ENCODE measurements at places on chromosomes 4 and X.

DNA sequence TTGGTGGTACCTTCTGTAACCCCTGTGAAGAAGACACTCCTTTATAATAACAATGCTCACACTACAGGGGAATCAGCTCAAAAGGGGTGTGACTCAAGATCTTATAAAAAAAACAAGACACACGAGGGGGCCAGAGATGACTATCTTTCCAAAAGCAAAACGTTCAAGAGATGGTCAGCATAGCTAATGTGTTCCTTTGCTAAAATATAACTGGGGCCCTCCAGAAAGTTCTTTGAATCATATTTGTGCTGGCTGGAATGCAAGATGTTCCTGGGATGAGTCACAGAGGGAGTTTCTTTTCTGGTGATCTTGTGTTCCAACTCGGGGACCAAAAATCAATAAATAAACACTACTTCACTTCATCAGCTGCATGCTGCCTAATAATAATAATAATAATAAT is 46.5 kb downstream of the RAI2 start:
- peak; percentile 79 for DNase-seq

DNA sequence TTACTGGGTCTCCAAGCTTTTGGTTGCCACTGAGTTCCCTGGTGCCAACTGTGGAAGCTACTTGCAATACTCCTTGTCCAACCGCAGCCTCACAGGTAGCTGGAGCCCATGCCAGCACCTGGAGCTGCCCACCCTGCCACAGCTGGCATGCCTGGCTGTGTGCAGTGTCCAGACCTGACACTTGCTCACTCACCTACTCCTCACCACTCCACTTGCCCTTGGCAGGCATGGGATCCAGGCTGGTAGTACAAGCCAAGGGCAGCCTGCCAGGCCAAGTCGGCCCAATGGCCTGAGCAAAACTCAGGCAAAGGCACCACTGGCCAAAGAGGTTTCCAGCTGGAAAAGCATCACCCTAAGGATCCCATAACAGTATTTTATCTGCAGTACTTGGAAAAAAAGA is 246.3 kb downstream of the PDGFC start:
- no peak for DNase-seq

GRCh38 chrX:40877887-40878286 is 142.5 kb upstream of the MED14 start:
- DNase-seq: no peak

- DNase-seq: no peak
Observed at GRCh38 chr4:108840426-108840975, 77.6 kb upstream of the ETNPPL start.

GRCh38 chrX:10903523-10903922 is 207.6 kb upstream of the HCCS start:
- DNase-seq: no peak

DNA sequence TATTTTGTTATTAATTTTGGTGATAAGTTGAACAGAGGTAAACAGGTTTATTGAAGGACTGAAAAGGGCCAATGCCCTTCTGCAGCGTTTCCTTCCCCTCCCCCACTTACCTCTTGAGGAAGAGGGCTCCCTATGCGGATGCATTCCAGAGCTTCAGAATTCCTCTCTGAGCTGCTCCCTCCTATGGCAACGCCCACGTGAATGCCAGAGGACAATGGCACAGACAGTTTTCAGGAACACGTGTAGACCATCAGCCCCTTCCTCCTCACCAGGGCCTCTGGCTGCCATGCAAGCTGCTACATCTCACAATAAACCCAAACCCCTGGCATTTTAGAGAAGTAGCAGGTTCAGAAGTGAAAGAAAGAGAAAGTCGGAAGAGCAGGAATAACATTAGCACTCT is 127.9 kb downstream of the CHRDL1 start:
- no peak for DNase-seq

GRCh38 chr4:184444215-184444952 is 30.0 kb downstream of the IRF2 start:
- no peak for DNase-seq

GRCh38 chr4:138035781-138036258 is 206.3 kb downstream of the SLC7A11 start:
- DNase-seq: peak; percentile 67

DNA sequence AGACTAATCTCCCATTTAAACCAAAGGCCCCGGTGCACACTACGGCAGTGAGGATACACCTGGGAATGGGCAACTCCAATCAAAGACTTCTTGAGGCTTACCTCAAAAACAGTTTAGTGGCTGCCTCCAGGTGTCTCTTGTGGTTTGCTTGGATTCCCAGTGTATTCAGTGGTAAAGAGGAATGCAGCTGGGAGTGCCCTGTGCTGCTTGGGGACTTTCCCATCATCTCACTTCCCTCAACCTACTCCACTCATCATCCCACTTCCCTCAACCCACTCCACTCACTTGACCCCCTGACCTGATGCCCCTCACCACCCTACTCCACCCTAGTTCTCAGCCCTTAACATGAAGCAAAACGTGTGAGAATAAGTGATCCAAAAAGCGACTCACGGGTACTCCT is 177.3 kb upstream of the ETNPPL start:
- no peak for DNase-seq

- no peak for DNase-seq
Observed at GRCh38 chr4:182869697-182870096, 47.5 kb downstream of the DCTD start.

DNA sequence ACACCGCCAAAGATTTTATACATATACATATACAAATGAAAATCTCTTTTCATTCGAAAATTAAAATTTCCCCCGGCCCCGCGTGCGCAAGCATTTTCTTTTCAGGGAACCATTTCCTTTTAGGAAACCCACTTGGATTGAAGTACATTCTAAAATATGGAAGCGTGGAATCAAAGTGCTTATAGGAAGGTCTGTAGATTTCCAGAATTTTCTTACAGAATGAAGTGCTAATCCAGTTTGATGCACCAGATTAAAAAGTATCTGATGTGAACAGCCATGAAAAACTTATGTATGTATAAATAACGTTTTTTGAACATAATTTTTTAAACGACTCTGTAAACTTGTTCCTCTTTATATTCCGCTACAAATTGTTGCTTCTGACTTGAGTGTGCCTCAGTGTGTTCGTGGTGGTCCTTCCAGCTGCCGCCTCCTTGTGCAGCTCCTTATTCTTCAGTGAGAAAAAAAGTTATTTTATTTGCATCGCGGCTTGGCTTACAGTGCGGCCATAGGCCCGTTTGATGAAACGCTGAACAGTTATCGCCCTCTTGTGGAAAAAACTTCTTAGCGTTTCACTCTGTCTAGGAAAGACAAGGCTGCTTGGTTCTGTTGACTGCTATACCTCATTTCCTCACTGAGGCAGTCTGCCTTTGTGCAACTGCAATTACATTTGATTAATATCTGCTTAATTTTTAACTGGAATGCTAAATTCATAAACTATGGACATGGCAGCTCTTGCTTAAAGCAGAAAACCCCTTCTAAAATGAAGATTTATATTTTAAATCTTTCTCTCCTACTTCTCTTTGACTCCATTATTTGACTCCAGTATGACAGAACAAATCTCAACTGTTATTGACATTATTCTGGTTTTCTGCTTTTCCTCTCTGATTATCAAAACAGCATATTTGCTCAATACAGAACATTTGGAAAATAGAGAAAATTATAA is 4.7 kb upstream of the NKX6-1 start:
- DNase-seq: peak; percentile 81

DNA sequence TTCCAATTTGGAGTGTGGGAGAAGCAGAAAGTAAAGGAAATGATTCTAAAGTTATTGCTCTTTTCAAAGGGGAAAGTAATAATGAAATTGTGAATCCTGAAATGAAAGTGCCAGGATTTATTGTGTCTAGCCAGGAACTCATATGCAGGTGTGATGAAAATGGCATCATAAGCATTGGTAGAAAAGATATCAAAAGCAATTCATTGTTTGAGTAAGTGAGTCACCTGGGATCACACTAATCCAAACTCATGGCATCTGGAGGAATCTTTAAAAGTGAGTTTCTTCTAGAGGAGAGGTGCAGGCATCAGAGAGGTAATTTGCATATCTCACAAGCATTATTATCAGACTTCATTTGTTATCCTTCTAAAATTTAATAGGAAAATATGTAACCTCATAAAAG is 84.7 kb downstream of the LARP7 start:
- no peak for DNase-seq

DNA sequence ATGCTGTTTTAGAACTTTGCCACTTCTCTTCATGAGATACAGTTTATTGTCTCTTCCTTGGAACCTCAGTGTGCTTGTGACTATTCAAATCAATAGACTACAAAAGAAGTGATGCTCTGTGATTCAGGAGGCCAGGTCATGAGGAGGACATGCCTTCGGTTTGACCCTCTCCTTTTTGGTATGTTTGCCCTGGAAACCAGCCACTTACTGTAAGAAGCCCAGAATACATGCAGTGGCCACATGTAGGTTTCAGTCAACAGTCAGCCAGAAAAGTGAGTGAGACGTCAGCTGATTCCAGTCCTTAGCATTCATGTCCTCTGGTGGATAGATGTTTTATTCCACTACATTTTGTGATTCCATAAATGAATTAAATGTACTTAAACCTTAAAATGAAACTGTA is 328.7 kb downstream of the PCDH18 start:
- DNase-seq: peak; percentile 94

- DNase-seq: no peak
Observed at GRCh38 chr4:175017751-175018150, 99.6 kb downstream of the ADAM29 start.

DNA sequence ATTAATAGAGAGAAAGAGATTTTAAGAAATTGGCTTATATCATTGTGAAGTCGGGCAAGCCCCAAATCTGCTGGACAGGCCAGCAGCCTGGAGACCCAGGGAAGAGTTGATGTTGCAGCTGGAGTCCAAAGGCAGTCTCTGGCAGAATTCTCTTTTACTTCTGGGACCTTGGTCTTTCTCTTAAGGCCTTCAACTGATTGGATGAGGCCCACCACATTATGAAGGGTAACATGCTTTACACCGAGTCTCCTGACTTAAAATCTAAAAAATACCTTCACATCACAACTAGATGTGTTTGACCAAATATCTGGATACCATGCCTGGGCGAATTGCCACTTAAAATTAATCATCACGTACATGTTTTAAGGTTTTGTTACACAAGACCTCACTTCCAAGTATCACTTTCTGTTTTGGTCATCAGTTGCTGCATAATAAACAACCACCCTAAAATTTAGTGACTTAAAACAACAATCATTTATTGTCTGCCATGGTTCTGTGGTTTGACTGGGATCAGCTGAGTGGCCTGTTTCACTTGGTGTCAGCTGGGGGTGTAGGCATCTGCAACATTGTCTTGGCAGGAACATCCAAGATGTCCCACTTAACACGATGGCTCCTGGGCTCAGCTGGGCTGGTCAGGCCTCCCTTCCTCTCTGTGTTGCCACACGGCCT is 3.4 kb downstream of the CD38 start:
- DNase-seq: no peak

GRCh38 chrX:133639726-133640125 is 224.4 kb upstream of the GPC4 start:
- DNase-seq: no peak

- DNase-seq: peak; percentile 6
Observed at GRCh38 chr4:34043131-34043530, 2201.2 kb downstream of the ARAP2 start.

DNA sequence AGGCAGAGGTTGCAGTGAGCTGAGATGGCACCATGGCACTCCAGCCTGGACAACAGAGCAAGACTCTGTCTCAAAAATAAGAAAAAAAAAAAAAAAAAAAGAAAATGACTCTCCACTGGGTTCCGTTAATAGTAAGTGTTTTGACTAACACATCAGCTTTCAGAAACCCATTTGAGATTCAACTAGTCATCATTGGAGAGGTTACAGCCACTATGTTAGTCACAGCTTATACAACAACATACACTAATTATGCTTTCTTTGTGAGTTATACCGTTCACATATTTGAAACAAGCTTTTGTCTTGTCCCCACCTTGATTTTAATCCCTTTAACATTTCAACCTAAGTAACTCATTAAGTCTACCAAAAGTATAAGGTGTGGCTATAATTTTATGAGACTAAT is 48.2 kb downstream of the HADH start:
- no peak for DNase-seq

GRCh38 chr4:183284965-183285364 is 35.1 kb downstream of the CLDN22 start:
- peak; percentile 88 for DNase-seq

DNA sequence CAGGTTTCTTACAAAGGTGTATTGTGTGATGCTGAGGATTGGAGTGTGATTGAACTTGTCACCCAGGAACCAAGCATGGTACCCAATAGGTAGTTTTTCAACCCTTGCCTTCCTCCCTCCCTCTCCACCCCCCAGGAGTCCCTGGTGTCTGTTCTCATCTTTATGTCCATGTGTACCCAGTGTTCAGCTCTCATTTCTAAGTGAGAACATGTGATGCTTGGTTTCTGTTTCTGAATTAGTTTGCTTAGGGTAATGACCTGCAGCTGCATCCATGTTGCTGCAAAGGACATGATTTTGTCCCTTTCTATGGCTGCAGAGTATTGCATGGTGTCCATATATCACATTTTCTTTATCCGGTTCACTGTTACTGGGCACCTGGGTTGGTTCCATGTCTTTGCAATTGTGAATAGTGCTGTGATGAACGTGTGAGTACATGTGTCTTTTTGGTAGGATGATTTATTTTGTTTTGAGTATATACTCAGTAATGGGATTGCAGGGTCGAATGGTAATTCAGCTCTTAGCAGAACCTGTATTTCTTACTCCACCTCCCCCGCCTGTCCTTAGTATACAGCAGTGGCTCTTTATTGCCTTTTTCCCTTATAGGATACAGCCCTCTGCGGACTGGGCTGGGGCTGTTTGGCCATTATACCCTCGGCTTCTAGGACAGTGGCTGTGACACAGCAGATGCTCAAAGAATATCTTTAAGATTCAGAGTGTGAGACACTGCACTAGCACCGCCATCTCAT is 145.4 kb downstream of the PTTG2 start:
- DNase-seq: no peak

DNA sequence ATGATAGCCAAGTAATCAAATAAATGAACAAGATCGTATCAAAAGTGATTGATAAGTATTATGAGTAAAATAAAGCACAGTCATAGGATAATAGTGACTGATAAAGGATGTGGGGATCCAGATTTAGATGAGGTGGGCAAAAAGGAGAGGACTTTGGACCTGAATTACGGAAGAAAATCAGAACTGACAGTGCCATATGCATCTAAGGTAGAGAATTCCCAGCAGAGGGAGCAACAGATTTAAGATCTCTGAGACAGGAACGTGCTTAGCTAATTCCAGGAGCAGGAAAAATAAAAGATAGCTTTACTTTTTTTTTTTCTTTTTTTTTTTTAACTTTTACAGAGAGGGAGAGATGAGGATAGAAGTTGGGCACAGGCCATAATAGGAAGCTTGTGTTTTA is 189.9 kb downstream of the NWD2 start:
- DNase-seq: no peak

DNA sequence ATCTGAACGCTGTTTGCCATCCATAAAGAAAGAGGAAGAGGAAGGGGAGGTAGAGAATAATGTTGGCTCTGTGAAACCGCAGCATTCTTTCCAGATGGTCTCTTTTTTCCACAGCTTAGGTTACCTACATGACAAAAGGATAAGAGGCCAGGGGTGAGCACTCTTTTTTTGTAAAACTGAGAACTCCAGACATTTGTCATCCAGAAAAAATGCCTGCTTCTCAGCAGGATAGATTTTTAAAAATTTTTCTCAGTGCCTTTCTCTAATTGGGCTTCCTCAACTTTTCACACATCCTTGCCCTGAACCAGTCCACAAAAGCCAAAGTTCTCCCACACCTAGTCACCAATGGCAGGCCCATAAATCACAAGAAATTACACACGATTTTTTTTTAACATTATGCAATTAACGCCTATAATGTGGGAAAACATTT is 158.1 kb upstream of the TENM3 start:
- no peak for DNase-seq

Data from foreskin fibroblast (primary cell).